ENCODE measurements at places on chromosomes 11 and 22.

GRCh38 chr11:30876663-30877396, 290.7 kb upstream of the MPPED2 start:
- DNase-seq = no peak

DNA sequence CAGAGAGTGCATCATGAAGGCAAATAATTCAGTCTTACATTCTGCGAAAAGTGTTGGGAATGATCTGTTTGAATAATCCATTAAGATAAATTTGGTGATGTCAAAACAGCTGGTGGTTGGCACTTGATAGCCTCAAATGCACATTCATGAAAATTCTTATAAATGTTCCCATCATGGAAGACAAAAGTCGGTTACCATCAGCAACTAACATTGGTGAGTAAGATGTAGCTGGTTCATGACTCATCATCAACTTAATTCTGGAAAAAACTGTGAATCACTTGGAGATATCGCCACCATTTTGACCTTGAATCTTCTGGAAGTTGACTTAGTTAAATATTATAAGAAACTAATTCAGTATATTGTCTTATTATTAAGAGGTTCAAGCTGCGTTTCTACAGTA, 11.2 kb downstream of the CRYBB1 start:
- DNase-seq = no peak

DNA sequence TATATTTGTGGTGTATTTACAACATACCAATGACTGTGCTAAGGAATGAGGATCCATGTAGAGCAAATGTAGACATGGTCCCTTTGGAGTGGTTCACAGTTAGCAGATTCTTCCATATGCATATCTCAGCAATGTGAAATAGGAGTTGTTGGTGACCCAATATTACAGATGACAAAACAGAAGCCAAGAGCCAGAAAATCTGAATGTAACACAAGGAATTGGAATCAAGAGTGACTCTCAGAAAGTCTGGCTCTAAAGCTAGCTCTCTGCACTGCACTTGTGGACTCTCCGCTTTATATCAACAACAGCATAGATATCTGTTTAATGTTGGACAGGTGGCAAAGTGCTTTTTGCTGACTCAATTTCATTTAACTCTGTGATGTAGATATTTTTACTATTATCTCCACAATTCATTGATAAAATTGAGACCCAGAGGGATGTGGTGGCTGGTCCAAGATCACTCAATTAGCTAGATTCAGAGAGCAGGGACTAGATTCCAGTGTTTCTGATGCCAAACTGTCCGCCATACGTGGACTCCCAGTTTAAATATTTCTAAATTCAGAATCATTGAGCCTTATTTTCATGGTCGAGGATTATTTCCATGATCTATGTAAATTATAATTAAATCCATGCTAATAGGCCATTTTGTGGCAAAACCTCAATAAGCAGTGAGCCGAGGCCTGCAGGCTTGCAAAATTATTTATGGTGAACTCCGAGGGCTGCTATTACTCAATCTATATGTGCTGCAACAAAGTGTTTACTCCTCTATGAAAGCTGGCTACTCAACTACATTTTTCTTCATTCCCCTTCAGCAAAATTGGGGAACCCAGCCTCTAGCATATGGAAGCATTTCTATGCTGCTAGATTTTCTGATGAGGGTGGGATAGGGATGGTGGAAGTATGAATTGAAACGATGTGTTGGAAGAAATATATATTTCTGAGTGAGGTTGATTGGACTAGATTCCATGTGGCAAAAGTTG, 21.1 kb upstream of the TENM4 start:
- DNase-seq = no peak

- DNase-seq = no peak
These were observed 9.4 kb downstream of the SLCO2B1 start for GRCh38 chr11:75160220-75160757.

DNA sequence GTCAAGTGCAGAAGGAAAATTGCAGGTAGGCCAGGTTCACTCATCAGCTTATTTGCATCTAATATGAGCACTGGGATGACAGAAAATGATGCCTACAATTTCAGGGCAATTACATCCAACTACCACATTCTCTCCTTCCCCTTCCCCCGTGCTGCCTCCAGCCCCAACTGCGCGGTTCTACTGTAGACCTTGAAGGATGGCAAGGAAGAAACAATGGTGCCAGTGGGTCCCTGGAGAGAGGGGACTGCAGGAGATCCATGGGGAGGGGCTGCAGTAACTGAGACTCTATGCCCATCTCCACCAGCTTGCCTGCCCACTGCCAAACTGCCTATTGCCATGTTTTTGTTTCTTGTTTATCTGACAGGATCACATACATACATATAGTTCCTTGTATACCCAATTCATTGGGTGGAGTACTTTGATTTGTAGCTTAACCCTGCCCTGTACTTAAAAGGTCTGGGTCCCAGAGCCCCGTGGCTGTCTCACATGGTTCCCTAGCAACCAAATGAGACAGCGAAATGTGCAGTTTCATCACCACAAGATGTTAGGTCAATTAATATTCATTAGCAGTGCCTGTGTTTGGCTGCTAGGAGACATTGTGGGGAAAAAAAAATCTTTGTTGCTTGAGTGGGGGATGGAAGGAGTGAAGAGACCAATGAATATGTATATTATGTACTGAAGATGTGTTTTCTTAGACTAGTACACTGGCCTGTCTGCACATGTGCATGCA, 253.5 kb upstream of the PLET1 start:
- no peak for DNase-seq
